ENCODE measurements at places on chromosomes 4 and X.
A peak's percentile ranks its signal among the peaks of the same experiment; 100 is the strongest.

- no peak for DNase-seq
Measured at GRCh38 chr4:6250984-6251295, 18.7 kb upstream of the WFS1 start.

GRCh38 chrX:135984791-135985156, 461 bp upstream of the SLC9A6 start:
- peak; percentile 34 for DNase-seq

- no peak for DNase-seq
Measured at GRCh38 chr4:37338972-37339371, 94.4 kb downstream of the NWD2 start.

DNA sequence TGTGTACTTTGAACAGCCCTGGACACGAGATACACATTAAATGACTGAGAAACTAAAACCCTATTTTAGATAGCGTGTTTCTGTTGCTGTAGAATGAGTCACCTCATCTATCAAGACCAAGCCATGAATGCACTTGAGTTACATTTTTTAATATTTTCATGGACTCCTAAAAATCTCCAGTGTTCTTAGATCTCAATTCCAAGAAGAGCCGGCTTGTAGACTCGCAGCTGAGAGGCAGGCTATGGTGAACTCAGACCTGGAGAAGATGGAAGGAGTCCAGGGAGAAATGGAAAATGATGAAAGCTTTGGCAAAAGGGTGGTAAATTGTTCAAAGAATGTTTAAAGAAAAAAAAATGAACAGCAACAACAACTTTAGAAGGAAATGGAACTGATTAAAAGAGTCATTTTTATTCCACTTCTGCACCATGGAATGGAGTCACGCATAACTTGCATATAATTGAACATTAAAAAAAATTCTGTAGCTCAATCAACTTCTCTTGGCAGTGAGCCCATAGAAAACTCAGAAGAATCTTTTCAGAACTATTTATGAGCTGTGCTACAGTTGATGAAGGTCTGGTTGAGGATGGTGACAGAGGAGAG, 129.8 kb downstream of the MXRA5 start:
- DNase-seq = no peak

DNA sequence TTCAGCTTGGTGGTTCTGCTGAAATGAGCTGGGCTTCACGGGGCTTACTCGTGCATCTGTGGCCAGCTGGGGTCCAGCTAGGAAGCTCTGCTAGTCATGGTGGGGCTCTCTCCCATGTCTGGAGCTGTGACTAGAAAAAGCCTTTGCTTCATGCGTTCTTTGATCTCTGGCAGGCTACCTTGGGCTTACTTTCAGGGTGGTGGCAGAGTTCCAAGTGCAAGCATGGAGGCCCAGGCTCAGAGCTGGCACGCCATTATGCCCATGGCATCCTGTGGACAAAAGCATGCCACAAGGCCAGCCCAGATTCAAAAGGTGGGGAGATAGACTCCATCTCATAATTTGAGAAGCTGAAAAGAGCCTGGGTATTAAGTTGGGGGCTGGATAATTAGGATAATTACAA, 55.4 kb upstream of the GBA3 start:
- no peak for DNase-seq

GRCh38 chr4:62940229-62940628, 1469.0 kb downstream of the TECRL start:
- DNase-seq = no peak

DNA sequence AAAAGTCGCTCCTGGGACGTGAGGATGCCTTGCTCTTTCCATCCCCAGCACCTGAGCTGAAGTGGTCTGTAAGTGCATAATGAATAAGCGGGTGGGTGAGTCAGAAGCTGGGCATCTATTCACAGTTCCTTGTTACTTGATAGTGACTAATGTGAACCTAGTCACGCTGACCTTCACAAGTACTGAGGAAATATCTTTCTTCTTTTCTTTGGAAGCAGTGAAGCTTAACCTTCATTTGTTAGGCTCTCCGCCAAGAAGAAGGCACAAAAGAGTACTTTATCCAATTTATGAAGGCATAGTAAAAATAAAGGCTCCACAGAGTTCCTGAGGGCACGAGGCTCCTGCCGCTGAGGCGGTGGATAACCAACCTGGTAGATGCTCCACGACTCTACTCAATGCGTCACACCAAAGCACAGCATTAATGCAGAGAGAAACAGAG, 475.7 kb upstream of the SLIT2 start:
- peak; percentile 84 for DNase-seq

DNA sequence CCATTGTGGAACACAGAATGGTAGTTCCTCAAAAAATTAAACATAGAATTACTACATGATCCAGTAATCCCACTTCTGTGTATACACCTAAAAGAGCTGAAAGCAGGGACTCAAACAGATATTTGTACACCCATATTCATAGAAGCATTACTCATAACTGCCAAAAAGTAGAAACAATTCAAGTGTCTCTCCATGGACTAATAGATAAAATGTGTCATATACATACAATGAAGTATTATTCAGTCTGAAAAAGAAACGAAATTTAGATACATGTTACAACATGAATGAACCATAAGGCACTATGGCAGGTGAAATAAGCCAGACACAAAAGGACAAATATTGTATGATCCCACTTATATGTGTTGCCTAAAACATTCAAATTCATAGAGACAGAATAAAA, 145.1 kb downstream of the ANTXR2 start:
- no peak for DNase-seq
